ENCODE measurements at places on chromosomes 4 and X.

- DNase-seq, result no peak
These were observed 3.1 kb downstream of the CXXC4 start for GRCh38 chr4:104491481-104492182.

- DNase-seq, result no peak
These were observed 9.7 kb downstream of the SMIM20 start for GRCh38 chr4:25923745-25924144.

GRCh38 chr4:168059251-168059650 lies 33.1 kb upstream of the ANXA10 start:
- DNase-seq, result no peak

DNA sequence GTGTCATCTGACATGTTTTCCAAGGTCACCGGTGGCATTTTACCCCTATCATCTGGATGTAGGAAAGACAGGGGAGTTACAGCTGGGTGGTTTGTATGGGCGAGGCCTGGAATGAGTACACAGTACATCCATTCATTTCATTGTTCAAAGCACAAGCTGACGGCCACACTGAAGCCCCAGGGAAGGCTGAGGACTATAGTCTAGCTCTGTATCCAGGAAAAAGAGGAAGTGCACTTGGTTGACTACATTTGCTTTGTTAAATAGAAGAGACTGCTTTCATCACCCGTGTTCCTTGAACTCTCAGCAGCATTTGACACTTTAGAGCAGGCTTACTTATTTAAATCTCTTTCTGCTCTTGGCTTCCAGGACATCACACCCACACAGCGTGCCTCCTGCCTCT lies 1041.0 kb upstream of the TENM3 start:
- DNase-seq, result no peak

DNA sequence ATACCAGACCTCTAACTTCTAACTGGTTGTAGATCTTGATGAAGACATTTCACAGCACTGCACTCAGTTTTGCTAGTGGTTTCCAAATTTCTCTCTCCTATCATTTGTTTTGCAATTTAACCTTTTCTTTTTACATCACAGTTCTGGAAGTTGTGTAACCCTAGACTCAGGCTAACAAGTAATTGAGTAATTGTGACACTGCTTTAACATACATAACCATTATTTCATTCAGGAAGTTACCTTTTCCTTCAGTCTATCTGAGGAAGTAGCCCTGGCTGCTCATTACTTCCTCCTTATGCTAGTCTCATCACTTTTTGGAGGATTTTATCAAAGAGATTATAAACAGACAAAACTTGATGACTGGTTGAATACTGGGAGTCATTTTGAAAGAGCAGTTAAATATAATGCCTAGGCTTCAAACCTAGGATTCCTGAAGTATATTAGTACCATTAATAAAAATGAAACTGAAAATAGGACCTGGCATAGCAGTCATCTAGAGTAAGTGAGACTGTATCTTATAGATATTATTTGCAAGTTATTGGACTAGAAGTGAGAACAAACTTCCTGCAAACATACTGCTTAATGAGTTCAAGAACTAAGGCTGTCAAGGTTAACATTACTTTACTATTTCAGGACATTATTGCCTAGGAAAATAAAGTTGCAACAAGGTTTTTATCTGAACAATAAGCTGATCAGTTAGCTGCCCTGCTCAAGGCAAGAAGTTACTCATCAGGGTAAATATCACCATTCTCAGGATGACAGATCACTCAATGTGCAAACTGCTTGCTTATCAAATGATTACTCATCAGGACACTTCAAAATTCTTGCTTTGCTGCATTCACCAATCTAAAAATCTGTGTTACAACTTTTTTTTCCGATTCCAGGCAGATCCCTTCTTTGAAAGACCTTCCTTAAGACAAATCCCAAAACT lies 25.6 kb upstream of the TEX13C start:
- no peak for DNase-seq

Data from hematopoietic multipotent progenitor cell treated with erythropoietin and hydrocortisone succinate and interleukin-3 and kit ligand, for 8 days (in vitro differentiated cells).